ENCODE measurements at places on chromosomes 11 and 22. TPM values are rescaled to one million over a fixed set of nuclear protein-coding genes. Genes with fewer than 3 reads are reported as not detected.

Gene PHLDB1
- polyA plus RNA-seq = 69.3 TPM

Gene CSF2RB
- polyA plus RNA-seq = 6.6 TPM

Gene PKP3
- polyA plus RNA-seq = 46.8 TPM

Gene FGF19
- not detected for polyA plus RNA-seq

Gene KCNK4
- polyA plus RNA-seq = 0.09 TPM

Gene TRIM49D1
- polyA plus RNA-seq = not detected

Gene NCF4
- 38.5 TPM for polyA plus RNA-seq

Gene APLP2
- polyA plus RNA-seq = 235 TPM

Gene MUC2
- 0.24 TPM for polyA plus RNA-seq

Gene COMT
- polyA plus RNA-seq = 272 TPM

DNA sequence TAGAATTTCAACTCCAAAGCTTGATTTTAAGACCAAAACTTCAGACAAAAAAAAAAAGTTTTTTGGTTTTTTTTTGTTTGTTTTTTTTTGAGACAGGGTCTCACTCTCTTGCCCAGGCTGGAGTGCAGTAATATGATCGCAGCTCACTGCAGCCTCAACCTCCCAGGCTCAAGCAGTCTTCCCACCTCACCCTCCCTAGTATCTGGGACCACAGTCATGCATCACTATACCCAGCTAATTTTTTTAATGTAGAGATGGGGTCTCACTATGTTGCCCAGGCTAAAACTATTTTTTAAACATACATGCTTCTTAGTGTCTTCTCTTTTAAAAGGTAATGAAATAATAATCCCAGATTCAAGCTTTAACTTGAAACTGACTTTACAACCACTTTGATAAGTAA is 35.4 kb upstream of the GRK2 start:
- no peak for DNase-seq
- no peak overlapping the region for H3K27ac ChIP-seq
- no peaks in the 10 kb centered on the region for H3K4me1 ChIP-seq
- H3K4me3 ChIP-seq = no peak overlapping the region

- no peaks in the 10 kb centered on the region for H3K27me3 ChIP-seq
- no peak for DNase-seq
- no peaks in the 10 kb centered on the region for H3K4me1 ChIP-seq
- no peaks in the 10 kb centered on the region for H3K36me3 ChIP-seq
- H3K27ac ChIP-seq = no peak overlapping the region
- H3K4me3 ChIP-seq = no peak overlapping the region
Measured at GRCh38 chr11:117677729-117678310, 119.2 kb downstream of the DSCAML1 start.

GRCh38 chr11:30992513-30992849 is 377.1 kb downstream of the DCDC1 start:
- no peak overlapping the region for H3K27ac ChIP-seq
- no peak for DNase-seq
- H3K27me3 ChIP-seq = no peaks in the 10 kb centered on the region
- H3K4me3 ChIP-seq = no peak overlapping the region
- H3K36me3 ChIP-seq = no peaks in the 10 kb centered on the region

DNA sequence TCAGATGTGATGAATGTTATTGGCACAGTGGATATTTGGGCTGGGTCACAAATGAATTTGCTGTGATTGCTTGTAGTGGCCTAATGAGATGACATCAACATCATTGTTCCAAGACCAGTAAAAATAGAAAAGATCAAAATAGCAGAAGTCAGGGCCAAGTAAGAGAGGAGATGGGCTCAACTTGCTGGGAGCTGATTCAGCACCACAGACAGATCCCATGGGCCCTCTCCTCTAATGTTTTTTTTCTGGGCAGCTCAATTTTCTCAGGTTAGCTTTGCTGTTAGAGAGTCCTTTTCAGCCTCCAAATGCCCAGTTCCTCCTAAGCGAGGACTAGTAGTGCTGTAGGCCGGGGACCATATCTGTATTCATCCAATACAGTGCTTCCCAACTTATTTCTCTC is 86.0 kb upstream of the IZUMO1R start:
- no peaks in the 10 kb centered on the region for H3K4me1 ChIP-seq
- no peak overlapping the region for H3K4me3 ChIP-seq
- H3K27ac ChIP-seq = no peak overlapping the region
- DNase-seq = peak; percentile 40
- no peaks in the 10 kb centered on the region for H3K27me3 ChIP-seq

DNA sequence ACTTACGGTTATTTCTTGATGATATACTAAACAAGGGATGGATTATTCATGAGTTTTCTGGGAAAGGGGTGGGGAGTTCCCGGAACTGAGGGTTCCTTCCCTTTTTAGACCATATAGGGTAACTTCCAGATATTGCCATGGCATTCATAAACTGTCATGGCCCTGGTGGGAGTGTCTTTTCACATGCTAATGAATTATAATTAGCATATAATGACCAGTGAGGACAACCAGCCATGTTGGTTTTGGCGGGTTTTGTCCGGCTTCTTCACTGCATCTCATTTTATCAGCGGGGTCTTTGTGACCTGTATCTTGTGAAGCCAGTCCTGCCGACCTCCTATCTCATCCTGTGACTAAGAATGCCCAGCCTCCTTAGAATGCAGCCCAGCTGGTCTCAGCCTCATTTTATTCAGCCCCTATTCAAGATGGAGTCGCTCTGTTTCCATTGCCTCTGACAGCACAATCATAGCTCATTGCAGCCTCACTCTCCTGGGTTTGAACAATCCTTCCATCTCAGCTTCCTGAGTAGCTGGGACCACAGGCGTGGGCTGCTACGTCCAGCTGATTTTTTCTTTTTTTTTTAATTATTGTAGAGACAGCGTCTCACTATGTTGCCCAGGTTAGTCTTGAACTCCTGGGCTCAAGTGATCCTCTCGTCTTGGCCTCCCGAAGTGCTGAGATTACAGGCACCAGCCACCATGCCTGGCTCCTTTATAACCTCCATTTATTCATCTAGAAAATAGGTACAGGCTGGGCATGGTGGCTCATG is 52.6 kb upstream of the EMID1 start:
- no peak overlapping the region for H3K27ac ChIP-seq
- DNase-seq = peak; percentile 54

DNA sequence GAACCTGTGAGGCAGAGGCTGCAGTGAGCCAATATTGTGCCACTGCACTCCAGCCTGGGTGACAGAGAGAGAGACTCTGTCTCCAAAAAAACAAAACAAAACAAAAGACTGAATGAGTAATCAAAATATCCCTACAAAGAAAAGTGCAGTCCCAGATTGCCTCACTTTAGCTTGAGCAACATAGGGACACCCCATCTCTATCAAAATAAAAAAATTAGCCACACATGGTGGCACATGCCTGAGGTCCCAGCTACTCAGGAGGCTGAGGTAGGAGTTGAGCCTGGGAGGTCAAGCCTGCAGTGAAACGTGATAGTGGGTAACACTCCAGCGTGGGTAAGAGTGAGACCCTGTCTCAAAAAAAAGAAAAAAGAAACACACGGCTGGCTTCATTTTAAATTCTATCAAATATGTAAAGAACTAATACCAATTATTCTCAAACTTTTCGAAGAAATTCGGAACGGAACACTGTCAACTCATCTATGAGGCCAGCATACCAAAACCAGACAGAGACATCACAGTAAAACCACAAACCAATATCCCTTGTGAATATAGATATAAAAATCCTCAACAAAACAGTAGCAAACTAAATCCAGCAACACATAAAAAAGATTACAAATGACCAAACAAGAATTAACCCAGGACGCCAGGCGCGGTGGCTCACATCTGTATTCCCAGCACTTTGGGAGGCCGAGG is 12.9 kb downstream of the CHEK2 start:
- no peak overlapping the region for H3K4me3 ChIP-seq
- no peak for DNase-seq
- H3K36me3 ChIP-seq = no peaks in the 10 kb centered on the region
- no peaks in the 10 kb centered on the region for H3K27me3 ChIP-seq
- no peaks in the 10 kb centered on the region for H3K4me1 ChIP-seq

- DNase-seq = no peak
- peaks cover 13% of the 10 kb centered on the region for H3K4me1 ChIP-seq
- no peak overlapping the region for H3K27ac ChIP-seq
- no peaks in the 10 kb centered on the region for H3K27me3 ChIP-seq
- no peaks in the 10 kb centered on the region for H3K36me3 ChIP-seq
Measured at GRCh38 chr22:30314915-30315314, 11.8 kb downstream of the TBC1D10A start.

- DNase-seq = peak; percentile 65
- no peak overlapping the region for H3K27ac ChIP-seq
- no peaks in the 10 kb centered on the region for H3K36me3 ChIP-seq
- no peak overlapping the region for H3K4me3 ChIP-seq
Measured at GRCh38 chr11:135033540-135033939, 621.5 kb upstream of the B3GAT1 start.

- no peak for DNase-seq
- H3K4me3 ChIP-seq = no peak overlapping the region
- H3K27ac ChIP-seq = no peak overlapping the region
- H3K4me1 ChIP-seq = no peaks in the 10 kb centered on the region
- no peaks in the 10 kb centered on the region for H3K36me3 ChIP-seq
Measured at GRCh38 chr11:27998552-27998951, 109.4 kb downstream of the KIF18A start.

- no peak for DNase-seq
- no peak overlapping the region for H3K27ac ChIP-seq
- H3K36me3 ChIP-seq = no peaks in the 10 kb centered on the region
- H3K4me1 ChIP-seq = no peaks in the 10 kb centered on the region
- no peak overlapping the region for H3K4me3 ChIP-seq
Measured at GRCh38 chr11:134438542-134439537, 26.8 kb upstream of the B3GAT1 start.

GRCh38 chr22:44701824-44702478 is at the start of gene PRR5:
TSS of gene PRR5 (plus strand) at chr22:44702204. CDS start at chr22:44702475, 271 bp downstream.
- peak within 1 kb of the TSS; percentile 43 for H3K4me3 ChIP-seq
- no peaks in the 10 kb centered on the region for H3K36me3 ChIP-seq
- no peaks in the 10 kb centered on the region for H3K27me3 ChIP-seq
- H3K27ac ChIP-seq = no peak within 1 kb of the TSS
- H3K4me1 ChIP-seq = no peaks in the 10 kb centered on the region

GRCh38 chr11:96187822-96188221 is 155.2 kb downstream of the MAML2 start:
- no peaks in the 10 kb centered on the region for H3K36me3 ChIP-seq
- H3K27ac ChIP-seq = peak overlapping the region; percentile 26
- H3K27me3 ChIP-seq = no peaks in the 10 kb centered on the region
- H3K4me3 ChIP-seq = no peak overlapping the region
- peak; percentile 50 for DNase-seq
- H3K4me1 ChIP-seq = peaks cover 4% of the 10 kb centered on the region

- no peak overlapping the region for H3K4me3 ChIP-seq
- H3K27me3 ChIP-seq = no peaks in the 10 kb centered on the region
- no peaks in the 10 kb centered on the region for H3K36me3 ChIP-seq
- H3K27ac ChIP-seq = no peak overlapping the region
- no peak for DNase-seq
Measured at GRCh38 chr22:47458348-47458747, 695.9 kb downstream of the TBC1D22A start.

DNA sequence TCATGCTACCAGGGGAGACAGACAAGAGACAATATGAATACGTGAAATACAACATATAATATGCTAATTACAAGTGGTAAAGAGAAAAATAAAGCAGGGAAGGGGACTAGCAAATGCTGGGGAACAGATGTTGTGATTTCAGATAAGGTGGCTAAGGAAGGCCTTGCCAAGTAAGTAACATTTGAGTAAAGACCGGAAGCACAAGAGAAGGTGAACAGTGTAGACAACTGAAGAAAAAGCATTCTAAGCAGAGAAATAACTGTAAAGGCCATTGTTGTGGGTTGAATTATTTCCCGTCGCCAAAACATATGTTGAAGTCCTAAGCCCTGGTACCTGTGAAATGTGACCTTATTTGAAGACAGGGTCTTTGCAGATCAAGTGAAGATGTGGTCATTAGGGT is 63.7 kb upstream of the EED start:
- H3K36me3 ChIP-seq = no peaks in the 10 kb centered on the region
- no peak for DNase-seq
- H3K27ac ChIP-seq = no peak overlapping the region
- H3K4me3 ChIP-seq = no peak overlapping the region

GRCh38 chr11:76684516-76684915 is 14.0 kb upstream of the LRRC32 start:
- no peaks in the 10 kb centered on the region for H3K36me3 ChIP-seq
- no peaks in the 10 kb centered on the region for H3K4me1 ChIP-seq
- no peak for DNase-seq
- no peaks in the 10 kb centered on the region for H3K27me3 ChIP-seq
- no peak overlapping the region for H3K4me3 ChIP-seq

- no peak overlapping the region for H3K4me3 ChIP-seq
- H3K36me3 ChIP-seq = no peaks in the 10 kb centered on the region
- DNase-seq = no peak
- no peaks in the 10 kb centered on the region for H3K27me3 ChIP-seq
Measured at GRCh38 chr11:121863126-121863525, 252.9 kb downstream of the BLID start.

- no peak overlapping the region for H3K4me3 ChIP-seq
- H3K27me3 ChIP-seq = no peaks in the 10 kb centered on the region
- H3K4me1 ChIP-seq = peaks cover 17% of the 10 kb centered on the region
- DNase-seq = no peak
- no peak overlapping the region for H3K27ac ChIP-seq
Measured at GRCh38 chr11:111440416-111441205, 61.5 kb upstream of the POU2AF1 start.

DNA sequence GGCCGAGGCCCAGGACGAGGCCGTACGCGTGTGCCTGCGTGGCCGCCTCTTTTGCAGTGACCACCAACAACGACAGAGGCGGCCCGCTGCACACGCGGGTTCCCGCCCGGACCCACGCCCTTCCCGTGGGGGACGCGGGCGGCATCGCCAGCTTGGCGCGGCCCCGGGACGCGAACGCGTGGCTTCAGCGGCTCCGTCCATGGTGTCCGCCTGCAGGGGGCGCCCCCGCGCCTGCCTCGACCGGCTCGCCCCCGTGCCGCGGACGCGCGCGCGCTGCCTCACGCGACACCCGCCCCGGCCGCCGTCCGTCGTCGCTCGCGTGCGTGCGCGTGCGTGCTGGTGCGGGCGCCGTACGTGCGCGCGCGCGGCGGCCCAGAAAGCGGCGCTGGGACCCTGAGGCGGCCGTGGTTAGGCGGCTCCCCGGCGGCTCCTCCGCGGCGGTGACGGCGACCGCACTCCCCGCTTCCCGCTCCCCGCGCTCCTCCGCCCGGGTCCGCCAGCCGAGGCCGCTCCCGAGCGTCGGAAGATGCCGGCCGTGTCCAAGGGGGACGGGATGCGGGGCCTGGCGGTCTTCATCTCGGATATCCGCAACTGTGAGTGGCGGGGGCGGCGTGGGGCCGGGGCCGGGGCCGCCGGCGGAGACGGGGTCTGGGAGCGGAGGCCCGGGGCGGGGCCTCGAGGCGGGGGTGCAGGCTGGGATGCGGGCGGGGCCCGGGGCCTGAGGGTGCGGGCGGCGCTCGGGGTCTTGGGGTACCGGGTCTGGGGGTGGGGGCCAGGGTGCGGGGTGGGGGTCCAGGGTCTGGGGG is at the start of gene AP2A2:
Gene AP2A2 (plus strand): TSS at position 375 of the 806 bp plus-strand sequence. CDS start 152 bp downstream, at position 527.
- H3K4me1 ChIP-seq = peaks cover 8% of the 10 kb centered on the region
- H3K27me3 ChIP-seq = no peaks in the 10 kb centered on the region
- H3K36me3 ChIP-seq = no peaks in the 10 kb centered on the region
- peak within 1 kb of the TSS; percentile 79 for H3K4me3 ChIP-seq
- peak within 1 kb of the TSS; percentile 84 for H3K27ac ChIP-seq

GRCh38 chr11:81899156-81899555 is 834.5 kb downstream of the FAM181B start:
- H3K36me3 ChIP-seq = no peaks in the 10 kb centered on the region
- no peak overlapping the region for H3K4me3 ChIP-seq
- no peaks in the 10 kb centered on the region for H3K27me3 ChIP-seq

GRCh38 chr11:84886344-84886743 is 740.8 kb downstream of the DLG2 start:
- H3K27ac ChIP-seq = no peak overlapping the region
- H3K36me3 ChIP-seq = no peaks in the 10 kb centered on the region
- H3K4me1 ChIP-seq = no peaks in the 10 kb centered on the region
- H3K27me3 ChIP-seq = no peaks in the 10 kb centered on the region

Data from lung (tissue), 17 donors.